ENCODE measurements at places on chromosomes 7 and 10. TPM values are rescaled to one million over a fixed set of nuclear protein-coding genes. Genes with fewer than 3 reads are reported as not detected.

DNA sequence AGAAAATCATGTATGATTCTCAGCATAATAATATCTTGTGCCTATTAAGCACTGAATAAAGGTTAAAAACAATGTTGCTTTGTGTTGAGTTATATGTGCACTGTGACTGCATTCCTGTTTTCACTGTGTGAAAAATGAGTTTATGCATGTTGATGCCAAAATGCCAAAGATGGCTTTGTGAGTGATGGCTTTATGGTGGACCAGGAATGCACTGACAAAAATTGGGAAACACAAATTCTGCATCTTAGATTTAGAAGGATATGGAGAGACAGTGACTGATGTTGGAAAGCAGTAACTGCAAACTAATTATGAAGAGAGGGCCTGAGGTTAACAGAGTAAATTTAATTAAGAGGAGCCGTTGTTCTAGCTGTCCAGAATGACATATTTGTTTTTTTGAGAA lies 440.4 kb downstream of the KIF20B start:
- no peak for DNase-seq

- DNase-seq, result no peak
Measured at GRCh38 chr10:58240531-58240930, 27.2 kb downstream of the IPMK start.

DNA sequence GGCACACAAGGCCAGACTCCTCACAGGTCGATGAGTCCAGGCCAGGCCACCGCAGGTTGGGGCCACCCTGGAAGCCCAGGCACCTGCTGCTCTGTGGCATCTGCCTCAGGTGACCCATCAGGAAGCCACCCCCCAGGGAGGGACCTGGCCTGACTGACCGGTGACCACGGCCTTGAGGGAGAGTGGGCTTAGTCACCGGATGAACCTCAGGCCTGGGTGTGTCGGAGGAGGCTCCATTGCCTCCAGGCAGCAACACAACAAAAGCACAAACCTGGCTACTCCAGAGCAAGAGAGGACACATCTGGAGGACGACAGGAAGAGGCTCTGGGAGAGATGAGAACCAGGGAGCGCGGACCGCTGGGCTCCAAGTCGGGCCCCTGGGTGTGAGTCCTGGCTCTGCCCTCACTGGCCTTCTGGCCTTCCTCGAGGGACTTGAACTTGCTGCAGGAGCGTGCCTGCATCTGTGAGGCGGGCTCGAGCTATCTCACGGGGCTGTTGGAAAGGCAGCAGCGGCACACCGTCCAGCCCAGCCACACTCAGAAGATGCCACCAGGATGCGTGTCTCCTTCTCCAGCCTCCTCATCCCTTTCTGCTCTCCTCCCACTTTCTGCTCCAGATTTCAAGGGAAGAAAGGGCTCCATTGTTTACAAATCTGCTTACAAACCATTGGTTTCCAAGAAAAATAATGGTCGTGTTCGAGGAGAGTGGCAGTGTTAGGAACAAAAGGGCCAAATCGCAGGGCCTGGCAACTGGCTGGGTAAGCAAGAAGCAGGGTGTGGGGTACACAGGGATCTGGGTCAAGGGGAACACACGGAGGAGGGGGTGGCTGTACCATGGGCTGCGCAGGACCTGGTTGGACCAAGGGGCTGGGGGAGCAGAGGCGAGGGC lies 152.9 kb downstream of the ADAM12 start:
- DNase-seq, result peak; percentile 20

DNA sequence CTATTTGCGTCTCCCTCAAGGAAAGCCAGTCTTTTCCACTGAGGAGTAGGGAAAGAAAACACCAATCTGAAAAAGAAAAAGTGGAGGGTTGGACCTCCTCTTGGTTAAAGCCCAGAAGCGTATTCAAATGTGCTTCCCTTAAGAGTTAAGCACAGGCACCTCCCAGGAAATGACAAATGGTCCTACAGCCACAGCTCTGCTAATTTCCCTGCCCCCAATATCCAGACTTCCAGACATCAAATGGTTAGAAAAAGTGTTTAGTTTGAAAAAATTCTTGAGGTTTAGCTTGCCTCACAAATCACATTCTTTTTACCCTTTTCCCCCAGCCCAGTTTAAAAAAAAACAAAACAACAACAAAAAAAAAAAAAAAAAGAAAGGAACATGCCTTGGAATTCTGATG lies 19.0 kb upstream of the COL1A2 start:
- DNase-seq, result no peak

- DNase-seq, result no peak
Measured at GRCh38 chr7:7439564-7439963, 96.1 kb downstream of the COL28A1 start.

GRCh38 chr10:14025283-14026189 lies 305.2 kb downstream of the FRMD4A start:
- DNase-seq, result no peak

- DNase-seq, result no peak
Measured at GRCh38 chr10:70283445-70284399, at the start of gene NPFFR1. Gene NPFFR1 (minus strand): TSS chr10:70284004. CDS start chr10:70283676, 328 bp downstream.

DNA sequence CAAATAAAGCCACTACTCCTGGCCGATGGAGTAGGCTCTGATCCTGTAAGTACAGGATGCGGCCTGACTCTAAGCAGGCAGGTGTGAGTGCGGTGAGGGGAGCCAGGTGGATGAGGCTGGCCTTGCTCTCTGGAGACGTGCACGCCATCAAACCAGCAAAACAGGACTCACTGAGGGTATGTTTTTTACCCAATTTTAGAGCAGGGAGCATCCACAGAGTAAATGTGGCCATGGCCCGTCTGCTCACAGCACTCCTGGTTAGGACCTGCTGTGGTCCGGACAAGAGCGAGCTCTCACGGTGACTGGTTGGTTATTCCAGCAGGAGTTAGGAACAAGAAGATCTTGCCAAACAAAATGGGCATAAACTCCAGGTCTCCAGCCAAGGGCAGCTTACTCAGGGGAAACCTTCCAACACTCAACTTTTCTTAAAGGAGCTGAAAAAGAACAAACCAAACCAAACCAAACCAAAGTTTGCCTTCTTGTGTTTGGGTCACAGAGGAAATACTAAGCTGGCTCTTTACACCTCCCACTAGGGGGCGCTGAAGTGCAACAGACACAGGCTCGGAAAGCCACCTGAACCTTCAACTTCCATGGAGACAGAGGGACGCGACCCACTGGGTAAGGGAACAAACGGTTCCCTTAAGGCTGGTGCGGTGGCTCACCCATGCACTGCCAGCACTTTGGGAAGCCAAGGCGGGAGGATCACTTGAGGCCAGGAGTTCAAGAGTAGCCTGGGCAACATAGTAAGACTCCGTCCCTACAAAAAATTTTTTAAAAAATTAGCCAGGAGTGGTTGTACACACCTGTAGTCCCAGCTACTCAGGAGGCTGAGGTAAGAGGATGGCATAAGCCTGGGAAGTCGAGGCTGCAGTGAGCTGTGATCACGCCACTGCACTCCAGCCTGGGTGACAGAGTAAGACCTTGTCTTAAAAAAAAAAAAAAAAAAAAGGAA lies 122.4 kb downstream of the CLEC2L start:
- DNase-seq, result peak; percentile 86

GRCh38 chr7:81299711-81300110 lies 380.9 kb upstream of the SEMA3C start:
- no peak for DNase-seq

DNA sequence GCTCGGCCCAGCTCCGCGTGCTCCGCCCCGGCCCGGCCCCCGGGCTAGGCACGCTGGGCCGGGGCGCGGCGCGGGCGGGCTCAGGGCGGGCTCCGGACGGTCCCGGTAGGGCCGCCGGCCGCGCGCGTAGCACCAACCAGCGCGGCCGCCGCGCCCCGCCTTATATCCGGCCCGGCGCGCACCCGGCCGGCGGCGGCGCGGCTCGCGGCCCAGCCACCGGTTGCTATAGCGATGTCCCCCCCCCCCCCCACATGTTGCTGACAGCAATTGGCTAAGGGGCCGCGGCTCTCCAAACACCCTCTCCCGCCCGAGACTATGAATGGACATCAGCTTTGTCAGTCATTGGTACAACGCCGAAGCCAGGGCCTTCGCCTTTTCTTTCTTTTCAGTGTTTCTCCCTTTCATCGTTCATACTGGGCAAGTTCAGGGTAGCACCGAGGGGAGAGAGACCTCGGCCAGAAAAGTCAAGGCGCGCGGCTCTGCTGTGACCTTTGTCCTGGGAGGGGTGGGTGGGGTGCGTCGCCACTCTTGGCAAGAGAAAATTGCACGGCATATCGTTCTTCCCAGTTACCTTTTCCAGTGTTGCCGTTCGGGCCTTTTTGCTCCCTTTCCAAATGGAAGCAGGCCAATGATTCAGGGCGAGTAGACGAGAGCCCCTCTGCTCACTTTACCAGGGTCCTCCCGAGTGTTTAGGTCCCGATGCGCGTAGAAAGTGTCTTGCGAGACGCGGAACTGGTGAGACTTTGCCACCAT lies 354.2 kb downstream of the DNAJB6 start:
- peak; percentile 67 for DNase-seq

GRCh38 chr7:50507898-50508470 lies 57.2 kb downstream of the DDC start:
- no peak for DNase-seq

- no peak for DNase-seq
Measured at GRCh38 chr7:43694399-43694748, 34.9 kb downstream of the COA1 start.

- no peak for DNase-seq
Measured at GRCh38 chr7:122520971-122521555, 177.9 kb downstream of the RNF133 start.

- DNase-seq, result peak; percentile 69
Measured at GRCh38 chr7:31192986-31193385, 140.9 kb downstream of the ADCYAP1R1 start.

The PLEKHS1 gene
- not detected for total RNA-seq

The ZP3 gene
- total RNA-seq, result 0.76 TPM

The TAS2R4 gene
- total RNA-seq, result 0.35 TPM

The KCP gene
- total RNA-seq, result 0.50 TPM

The UNCX gene
- total RNA-seq, result not detected

The ABLIM1 gene
- 292 TPM for total RNA-seq

The CYP26A1 gene
- not detected for total RNA-seq

The NEUROG3 gene
- 0.27 TPM for total RNA-seq

The TSPAN33 gene
- 12.3 TPM for total RNA-seq

The SFXN2 gene
- total RNA-seq, result 3.2 TPM

The SPDYE1 gene
- not detected for total RNA-seq

All from left cardiac atrium (tissue), 4 donors.